ENCODE measurements at places on chromosomes 12 and 14.

GRCh38 chr14:53408175-53408879, 255.2 kb upstream of the DDHD1 start:
- no peak for DNase-seq

GRCh38 chr12:64611341-64612284, 1.3 kb downstream of the RASSF3 start:
- no peak for DNase-seq

- no peak for DNase-seq
Observed at GRCh38 chr12:29208060-29208459, 59.0 kb downstream of the FAR2 start.

DNA sequence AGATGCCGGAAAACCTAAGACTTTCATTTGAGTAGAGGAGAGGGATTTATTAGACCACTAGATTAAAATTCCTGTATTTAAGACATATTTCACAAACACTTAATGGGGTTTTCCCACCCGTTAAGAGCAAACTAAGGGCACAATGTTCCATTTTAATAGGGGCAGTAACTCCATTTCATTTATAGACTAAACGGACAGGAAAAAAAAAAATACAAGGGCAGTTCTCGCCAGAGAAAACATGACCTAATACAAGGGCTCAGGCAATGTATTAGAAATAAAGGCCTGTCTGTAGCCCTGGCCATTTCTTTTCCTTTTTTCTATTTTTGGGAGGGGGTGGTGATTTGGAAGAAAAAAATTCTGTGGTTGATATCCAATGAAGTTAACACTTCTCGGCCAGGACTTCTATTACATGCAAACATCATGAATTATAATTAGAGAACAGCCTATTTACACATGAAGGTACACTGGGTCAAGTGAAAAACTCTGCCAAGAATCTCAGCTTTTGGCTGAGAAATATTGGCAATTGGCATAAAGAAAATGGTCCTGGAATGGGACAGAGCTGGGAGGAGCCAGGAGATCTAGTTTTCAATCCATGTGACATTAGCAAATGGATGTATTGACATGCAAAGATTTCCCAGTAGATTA, 641.1 kb upstream of the TBX3 start:
- DNase-seq = no peak

DNA sequence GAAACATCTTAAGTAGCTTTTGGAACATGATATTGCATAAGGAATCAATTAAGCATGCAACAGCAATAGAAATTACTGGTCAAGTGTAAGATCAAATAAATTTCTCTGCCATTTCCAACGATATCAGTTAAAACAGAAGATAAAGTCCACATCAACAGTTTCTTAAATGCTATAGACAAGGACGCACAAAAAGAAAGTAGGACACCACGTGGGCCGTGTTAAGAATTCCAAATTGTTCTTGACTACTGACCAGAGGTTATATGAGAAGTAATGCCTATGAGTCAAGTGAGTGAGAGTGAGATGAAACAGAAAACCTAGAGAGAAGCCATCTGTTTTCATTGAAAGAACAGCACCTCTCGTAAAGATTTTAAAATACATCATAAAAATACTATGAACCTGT, 318.2 kb downstream of the TMEM117 start:
- no peak for DNase-seq

Measured in stimulated activated CD4-positive, alpha-beta T cell treated with anti-CD3 and anti-CD28 coated beads, Interleukin-15, amount 100 ng/mL, for 48 hours (primary cell).